Activated CD4-positive, CD25-positive, alpha-beta regulatory T cell treated with anti-CD3 and anti-CD28 coated beads, Interleukin-2, amount 50 U/mL, for 24 hours (primary cell): ENCODE measurements at places on chromosomes 1 and 21.

DNA sequence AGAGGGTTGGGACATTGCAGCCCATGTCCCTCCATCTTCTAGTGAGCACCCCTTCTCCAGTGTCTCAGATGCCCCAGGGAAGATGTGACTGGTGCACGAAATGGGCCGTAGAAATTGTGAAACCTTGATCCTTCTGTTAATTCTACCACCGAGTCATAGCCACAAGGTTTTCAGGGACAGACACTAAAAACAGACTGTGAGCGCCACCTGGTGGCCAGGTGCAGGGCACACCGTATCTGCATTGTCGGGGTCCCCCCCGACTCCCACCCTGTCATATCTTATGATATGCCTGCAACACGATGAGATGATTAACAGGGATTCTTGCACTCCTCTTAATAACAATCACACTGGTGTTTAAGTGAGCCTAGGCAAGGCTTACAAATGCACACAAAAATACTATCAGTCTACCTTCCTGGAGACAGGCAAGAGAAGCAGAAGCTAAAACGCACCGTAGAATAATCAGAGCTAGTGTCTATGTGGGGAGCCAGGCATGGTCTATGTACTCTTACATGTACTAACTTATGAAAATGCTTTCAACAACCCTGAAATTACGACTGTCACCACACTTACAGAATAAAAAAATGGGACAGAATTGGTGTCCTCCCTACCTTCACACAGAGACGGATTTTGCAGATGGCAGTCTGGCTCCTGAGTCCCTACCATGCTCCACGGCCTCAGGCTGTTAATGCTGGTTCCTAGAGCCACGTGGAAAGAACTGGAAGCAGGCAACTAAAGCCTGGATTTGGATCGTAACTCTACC is 57.9 kb downstream of the FHAD1 start:
- ATAC-seq, result peak; percentile 72

DNA sequence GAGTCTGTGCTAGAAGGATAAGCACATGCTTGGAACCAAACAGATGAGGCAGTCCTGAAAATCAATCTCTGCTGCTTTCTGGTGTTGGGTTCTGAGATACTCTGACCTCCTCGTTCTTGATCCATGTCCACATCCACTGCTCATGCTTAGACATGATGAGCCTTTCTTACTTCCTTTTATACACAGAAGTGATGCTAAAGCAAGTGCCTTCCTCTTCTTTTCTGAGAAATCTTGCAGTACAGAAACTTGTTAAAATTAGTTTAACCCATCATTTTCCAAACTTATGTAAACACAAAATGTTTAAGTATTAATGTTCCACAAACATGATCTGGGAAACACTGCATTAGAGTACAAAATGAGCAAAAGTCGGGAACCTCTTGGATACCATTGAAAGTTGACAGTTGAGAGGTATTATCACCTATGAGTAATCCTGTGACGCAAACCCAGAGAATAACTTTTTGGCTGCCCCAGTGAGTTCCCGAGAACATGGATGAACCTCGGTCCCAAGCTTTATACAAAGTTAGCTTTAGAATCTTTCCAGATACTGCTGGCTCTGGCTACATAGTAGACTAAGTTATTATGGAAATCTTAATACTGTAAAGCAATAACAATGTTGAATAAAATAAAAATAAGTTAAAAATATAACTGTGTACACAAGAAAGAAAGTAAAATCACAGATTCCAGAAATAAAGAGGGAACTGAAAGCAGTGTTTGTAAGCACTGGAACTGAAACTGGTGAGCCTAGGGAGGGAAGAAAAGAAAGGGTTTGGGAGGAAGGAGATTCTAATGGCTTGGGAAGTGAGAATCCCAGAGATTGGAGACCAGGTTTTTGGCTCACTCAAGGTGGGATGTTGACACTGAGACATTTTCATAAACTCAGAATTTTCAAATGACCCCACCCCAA is 429.3 kb upstream of the RUNX1 start:
- no peak for ATAC-seq

DNA sequence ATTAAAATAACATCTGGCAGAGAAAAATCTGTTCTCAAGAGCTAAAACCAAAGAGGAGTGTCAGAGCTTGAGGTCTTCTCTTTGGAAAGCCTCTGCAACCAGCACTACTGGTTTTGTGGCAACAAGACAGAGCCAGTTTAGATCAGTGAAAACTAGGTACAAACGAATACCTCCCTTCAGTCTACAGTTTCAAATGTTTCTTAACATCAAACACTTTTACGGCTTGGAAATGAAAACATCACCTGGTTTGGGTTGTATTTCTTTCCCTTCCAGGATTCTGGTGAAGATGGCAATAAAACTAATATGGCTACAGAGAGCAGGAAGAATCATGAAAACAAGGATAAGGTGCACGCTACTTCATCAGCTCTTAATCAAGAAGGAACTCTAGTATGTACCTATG is 339.4 kb upstream of the ESRRG start:
- no peak for ATAC-seq

DNA sequence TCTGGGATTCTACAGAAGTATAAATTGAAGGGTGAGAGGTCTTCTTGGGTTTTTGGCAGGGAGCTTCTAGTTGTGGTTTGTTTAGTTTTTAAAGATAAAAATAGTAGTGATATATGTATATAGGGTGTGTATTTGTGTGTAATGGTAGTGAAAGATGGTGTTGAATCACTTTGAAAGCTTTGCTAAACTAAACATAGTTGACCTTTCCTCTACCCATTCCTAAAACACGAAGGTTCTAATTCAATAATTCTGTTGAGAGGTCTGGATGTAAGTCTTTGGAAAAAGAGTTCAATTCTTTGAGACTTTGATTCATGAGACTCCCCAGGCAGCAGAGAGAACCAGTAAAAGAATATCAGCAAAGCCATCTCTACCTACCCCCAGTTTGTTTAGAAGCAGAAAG is 247.9 kb upstream of the DUSP10 start:
- ATAC-seq, result no peak

DNA sequence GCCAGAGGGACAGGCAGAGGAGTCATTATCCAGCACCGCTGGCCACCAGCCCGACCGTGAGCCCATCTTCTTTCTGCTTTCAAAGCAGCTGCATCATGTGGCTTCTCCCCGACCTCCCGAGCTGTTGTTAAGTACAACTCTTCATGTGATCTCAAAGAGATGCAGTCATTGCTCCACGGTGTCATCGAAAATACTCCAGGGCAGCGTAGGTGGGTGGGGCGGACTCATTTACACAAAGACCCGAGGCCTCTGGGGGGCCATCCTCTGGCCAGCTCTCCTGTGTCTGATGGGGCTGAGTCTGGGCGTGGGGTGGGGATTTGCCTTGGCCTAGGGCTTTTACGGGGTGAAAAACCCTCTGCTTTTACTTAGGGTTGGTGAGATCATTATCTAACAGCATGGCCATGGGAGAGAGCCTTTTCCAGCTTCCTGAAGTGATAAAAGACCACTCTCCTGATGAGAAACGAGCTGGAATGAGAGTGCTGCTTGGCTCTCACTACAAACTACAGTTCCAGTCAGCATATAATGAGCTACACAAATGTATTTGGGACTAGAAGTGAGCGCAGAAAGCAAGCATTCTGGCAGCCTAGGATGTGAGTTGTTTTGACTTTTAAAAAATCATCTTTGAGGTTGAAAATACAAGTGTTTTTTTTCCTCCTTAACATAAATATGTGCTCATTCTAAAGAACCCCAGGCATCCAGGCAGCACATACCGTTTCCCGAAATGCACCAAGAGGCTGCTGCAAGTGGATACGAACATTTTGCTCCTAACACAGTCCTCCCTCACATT is 165.0 kb downstream of the RHOU start:
- ATAC-seq, result no peak

GRCh38 chr1:180504186-180504585 is 1.8 kb upstream of the ACBD6 start:
- no peak for ATAC-seq

DNA sequence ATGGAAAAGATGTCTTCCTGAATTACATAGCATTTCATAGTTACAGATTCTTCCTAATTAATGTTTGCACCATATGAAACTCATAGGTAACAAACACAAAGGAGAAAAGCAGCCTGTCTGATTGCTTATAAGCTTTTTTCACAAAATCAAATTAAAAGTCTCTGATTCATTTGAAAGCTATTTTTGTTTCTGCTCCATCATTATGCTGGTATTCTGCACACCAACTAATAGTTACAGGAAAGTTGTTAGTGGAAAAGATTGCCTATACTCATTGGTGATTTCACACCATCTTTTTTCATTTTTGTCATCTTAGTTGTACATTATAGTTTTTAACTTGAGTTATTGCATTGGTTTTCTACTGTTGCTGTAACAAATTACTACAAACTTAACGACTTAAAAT is 70.0 kb downstream of the PRKAA2 start:
- ATAC-seq, result no peak

DNA sequence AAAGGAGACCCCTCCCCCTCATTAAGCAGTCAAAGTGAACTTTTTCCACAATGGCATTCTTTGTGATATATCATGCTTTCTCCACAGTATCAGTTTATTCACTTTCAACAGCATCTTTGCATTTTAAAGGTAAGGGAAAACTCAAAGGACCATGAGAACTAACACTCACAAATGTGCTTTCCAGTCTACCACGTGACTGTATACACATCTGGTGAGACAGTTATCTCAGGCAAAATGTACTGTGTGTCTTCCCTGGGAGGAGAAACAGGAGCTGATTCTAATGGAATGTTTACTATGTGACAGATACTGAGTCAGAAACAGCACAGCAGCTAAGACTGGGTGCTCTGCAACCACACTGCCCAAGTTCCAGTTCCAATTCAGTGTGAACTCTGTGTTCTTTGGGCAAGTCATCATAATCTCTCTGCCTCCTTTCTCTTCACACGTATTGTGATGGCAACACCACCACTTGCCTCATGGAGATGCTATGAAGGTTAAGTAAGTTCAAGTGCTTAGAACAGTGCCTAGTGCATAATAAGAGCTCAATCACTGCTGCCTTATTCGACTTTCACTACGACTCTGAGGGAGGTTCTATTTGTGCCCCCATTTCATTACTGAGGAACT is 79.0 kb downstream of the SLC45A1 start:
- peak; percentile 84 for ATAC-seq

- no peak for ATAC-seq
Measured at GRCh38 chr1:31723828-31724359, 20.1 kb upstream of the COL16A1 start.

GRCh38 chr21:46483300-46484295 is 24.9 kb downstream of the DIP2A start:
- ATAC-seq, result peak; percentile 35

- ATAC-seq, result no peak
Measured at GRCh38 chr1:45254490-45254889, 48.1 kb upstream of the ZSWIM5 start.

DNA sequence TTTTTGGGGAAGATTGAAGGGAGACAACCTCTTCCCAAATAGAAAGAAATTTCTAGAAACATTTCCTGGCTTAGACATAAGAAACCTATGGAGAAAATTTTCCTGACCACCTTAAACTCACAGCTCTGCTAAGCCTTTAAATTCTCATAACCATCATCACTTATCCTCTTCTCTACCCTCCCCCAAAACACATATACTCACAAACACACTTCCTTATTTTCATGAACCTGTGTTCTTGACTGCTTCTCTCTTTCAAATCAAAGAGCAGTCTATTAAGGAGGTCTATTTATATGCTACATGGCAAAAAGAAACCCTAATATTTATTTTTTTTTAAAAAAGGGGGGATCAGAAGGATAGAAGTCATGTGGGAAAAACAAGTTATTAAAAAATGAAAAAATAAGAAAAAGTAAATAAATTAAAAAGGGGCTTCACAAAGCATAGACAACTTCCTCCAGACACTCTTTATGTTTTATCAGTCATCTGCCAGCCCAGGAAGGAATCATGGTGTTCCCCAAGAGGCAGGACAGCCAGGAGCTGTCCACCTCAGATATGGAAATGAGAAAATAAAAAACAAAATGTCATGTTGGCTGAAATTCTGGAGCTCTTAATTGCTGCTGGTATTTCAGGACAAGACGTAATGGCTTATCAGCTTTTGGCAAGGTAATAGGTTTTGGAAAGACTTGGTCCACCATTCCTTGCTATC is 12.8 kb upstream of the RGS2 start:
- no peak for ATAC-seq

GRCh38 chr21:17612023-17612564 is 607 bp downstream of the BTG3 start:
- peak; percentile 4 for ATAC-seq

DNA sequence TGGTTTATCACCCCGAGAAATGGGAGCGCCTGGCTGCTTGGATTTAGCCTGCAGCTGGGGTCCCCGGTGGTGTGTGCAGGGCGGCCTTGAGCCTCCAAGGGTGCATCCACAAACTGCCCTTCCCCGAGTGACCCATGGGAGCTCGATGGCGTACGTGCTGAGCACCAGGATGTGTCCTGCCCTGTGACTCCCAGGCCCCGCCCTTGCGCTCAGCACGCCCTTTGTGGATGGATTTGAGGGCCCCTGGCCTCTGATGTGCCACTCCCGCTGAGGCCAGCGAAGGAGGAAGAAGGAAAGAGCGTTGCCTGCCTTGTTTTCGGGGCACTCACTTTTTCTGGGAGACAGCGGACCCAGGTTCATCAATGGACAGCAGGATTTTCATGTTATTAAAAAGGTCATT is 1.7 kb upstream of the TFF3 start:
- no peak for ATAC-seq

DNA sequence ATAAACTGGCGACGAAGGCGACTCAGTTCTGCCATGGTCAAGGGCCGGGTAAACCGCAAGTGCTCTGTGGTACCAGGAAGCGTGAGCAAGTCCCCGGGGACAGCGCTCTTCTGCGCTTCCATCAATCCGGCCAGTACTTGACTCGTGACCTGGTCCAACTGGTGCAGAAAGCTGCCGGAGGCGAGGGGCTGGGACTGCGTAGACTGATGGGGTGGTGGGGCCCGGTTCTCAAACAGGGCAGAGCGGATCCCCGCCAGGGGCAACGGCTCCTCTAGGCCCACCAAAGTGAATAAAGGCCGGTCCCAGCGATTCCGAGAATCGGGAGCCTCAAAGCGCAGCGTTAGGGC is 852 bp downstream of the KTI12 start:
- ATAC-seq, result no peak

DNA sequence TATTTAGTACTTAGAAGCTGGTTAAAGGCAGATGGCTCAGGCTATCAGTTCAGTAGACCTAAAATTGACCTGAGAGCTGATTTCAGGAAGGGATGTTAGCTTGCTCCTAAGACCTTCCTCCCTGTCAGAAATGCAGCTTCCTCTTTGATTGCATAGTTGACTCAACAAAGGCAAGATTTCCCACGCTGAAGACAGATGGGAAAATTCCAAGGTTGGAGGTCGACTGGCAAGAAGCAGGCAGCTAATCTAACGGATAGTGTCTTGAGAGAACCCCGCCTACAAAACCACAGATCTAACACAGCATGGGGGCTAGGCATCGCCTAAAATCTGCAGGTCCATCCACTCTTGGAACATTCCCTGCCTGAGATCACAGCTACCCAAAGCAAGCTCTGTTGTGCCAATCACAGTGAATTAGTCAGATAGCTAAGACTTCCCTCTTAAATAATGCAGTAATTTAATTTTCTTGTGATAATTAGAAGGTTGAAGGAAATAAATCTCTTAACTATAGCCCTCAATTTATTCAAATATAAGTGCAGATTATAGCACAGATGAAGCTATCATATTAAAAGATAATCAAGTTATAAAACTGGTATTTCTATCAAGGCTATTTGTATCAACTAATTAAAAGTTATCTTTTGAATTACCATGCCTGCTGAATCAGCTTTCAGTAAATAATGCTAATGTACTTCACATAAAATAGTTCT is 357.8 kb upstream of the SGIP1 start:
- ATAC-seq, result no peak

GRCh38 chr1:225653463-225654276 is 747 bp upstream of the ENAH start:
- ATAC-seq, result peak; percentile 36
